NCI-H1436 treated with DMSO at 0.1 percent for 48 hours (cell line): ENCODE measurements at places on chromosomes 3 and 15.

DNA sequence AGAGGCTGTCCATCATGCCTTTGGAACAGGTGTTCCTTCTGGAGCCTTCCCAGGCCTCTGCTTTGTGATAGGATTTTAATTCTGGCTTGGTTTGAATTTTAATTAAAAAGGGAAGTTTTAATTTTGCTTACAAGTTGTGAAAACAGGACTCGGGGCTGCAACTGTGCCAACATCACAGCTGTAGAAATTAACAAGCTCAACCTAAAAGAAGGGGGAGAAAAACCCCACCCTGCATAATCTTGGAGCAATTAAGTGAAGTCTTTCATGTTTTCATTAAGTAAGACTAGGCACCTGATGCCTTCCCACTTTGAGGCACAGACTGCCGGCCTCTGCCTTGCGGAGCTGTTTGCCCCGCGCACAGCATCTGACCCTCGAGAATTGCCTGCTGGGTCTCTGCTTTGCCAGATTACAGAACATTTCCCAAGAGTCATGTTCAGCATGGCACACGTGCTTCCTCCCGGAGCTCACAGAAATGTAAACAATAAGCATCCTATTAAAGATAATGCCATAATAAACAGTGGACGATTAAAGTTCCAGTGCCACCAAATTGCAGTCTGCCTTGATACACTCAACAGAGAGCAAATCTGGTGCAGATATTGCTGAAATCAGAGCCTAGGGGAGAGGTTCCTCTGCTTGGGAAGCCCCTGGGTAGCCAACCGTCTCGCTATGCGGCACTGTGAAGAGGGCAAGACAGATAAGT lies 364.2 kb downstream of the LRTM1 start:
- peak; percentile 3 for DNase-seq

- DNase-seq = no peak
These were observed 43.5 kb downstream of the RAB8B start for GRCh38 chr15:63232943-63233342.

DNA sequence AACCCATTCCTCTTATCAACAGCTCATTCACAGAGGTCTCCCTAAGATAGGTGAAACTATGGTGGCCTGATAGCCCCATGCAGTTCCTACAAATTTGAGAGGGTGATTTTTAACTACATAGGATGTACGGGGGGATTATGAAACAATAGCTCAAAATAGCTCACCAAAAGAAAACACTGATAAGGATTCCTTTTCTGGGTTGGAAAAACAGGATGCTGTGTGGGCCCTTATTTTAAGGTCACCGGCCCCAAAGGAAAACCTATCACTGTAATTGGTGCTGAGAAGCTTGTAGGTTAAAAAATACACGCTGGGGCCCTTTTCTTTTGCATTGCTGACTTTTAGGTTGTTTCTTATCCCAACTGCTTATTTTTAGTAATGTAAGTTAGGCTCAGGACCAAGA lies 627.4 kb downstream of the MAGI1 start:
- no peak for DNase-seq

- no peak for DNase-seq
These were observed 179.9 kb downstream of the CNTN6 start for GRCh38 chr3:1272546-1273265.

- DNase-seq = no peak
These were observed 10.4 kb downstream of the SLC28A1 start for GRCh38 chr15:84894736-84895425.

GRCh38 chr15:65028921-65029735 lies at the start of gene MTFMT:
Gene MTFMT, minus strand, starts transcription at chr15:65029639. Its CDS starts 26 bp downstream, at chr15:65029613.
- no peak for DNase-seq

DNA sequence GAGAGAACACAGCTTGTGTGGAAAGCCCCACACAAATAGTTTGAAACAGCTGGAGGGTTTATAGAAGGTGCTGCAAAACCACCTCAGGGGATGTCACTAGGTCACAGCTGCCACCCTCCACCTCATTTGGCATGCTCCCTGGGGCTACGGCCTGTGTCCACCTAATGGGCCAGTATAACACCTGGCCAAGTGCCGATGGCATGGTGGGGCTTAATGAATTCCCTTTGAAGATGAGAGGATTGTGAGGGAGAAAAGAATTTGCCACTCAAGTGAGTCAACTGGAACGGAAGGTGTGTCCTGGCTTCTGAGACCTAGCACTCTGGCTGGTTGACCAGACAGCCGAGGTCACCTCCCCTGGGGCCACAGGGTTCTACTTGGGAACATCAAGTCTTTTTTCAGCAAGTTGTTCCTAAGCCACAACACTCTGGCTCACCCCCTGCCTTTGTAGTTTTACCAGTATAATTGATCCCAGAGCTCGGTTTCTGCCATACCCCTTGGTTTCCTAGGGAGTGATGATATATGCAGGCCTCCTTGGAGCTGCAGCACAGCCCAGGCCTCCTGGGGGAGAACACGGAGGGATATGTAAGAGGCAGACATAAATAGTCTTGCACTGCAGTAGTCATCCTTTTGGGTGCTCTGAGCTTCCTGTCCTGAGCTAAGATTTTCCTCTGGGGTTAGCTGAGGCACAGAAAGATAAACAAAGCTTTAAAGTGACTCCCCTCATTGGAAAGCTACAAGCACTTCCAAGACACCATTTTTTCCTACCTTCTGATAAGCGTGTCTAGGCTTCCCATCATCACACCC lies 178.2 kb upstream of the LPP start:
- no peak for DNase-seq
